CD8-positive, alpha-beta memory T cell (primary cell): ENCODE measurements at places on chromosomes 6 and 20. TPM values are rescaled to one million over a fixed set of nuclear protein-coding genes. Genes with fewer than 3 reads are reported as not detected.

Gene DPPA5
- not detected for total RNA-seq

Gene RIMS1
- total RNA-seq, result not detected

Gene SNX5
- 174 TPM for total RNA-seq

Gene PSMB1
- 298 TPM for total RNA-seq

Gene DNMT3B
- 1.4 TPM for total RNA-seq

Gene MRPL18
- total RNA-seq, result 129 TPM

DNA sequence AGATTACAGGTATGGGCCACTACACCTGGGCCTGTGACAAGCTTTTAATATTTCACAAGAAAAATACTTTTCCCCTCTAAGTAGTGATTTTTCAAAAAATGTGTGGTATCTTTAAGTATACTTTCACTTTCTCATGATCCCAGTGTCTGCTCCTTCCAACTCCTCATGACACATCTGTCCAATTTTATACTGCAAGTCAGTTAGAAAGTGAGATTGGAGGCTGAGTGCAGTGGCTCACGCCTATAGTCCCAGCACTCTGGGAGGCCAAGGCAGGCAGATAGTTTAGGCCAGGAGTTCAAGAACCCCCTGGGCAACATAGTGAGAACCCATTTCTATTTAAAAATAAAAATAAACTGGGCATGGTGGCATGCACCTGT lies 20.2 kb downstream of the PIM1 start:
- no peak for DNase-seq
- peaks cover 54% of the 10 kb centered on the region for H3K4me1 ChIP-seq
- H3K27ac ChIP-seq, result peak overlapping the region; percentile 48
- no peaks in the 10 kb centered on the region for H3K36me3 ChIP-seq
- H3K4me3 ChIP-seq, result no peak overlapping the region
- no peaks in the 10 kb centered on the region for H3K27me3 ChIP-seq

DNA sequence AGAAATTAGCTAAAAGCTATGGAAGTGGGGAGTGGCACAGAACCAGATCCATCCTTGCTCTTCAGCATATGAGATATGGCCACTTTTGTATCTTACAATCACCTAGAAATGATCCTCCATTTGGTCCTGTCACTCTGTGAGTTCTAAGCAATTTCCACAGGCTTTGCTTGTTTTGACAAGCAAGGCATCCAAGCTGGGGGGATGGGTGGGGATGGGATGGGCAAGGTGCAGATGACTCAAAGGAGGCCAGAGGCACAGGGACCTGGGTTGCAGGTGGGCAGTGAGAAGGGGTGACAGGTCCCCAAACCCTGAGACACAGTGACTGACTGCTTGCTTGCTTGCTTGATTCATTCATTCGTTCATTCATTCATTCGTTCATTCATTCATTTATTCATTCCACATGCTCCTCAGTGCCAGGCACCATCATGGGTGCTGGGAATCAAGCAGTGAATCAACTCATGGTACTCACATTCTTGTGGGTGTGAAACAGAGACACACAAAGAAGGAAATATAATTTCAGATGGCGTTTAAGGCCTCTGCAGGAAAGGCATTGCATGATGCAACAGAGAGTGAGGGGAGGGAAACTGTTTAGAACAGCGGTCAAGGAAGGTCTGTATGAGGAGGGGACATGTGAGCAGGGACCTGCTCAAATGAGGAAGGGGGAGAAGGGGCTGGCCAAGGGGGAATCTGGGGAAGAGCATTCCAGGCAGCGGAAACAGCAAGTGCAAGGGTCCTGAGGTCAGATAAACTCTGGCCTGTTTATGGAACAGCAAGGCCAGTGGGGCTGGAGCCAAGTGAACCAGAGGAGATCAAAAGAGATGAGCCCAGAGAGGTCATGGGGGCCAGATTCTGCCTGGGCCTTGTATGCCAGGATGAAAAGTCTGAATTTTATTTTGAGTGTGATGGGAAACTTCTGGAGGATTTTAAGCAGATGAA lies 3.4 kb downstream of the KCNB1 start:
- H3K4me1 ChIP-seq, result peaks cover 9% of the 10 kb centered on the region
- no peak overlapping the region for H3K4me3 ChIP-seq
- H3K36me3 ChIP-seq, result no peaks in the 10 kb centered on the region
- no peak overlapping the region for H3K27ac ChIP-seq

- no peaks in the 10 kb centered on the region for H3K36me3 ChIP-seq
- no peak for DNase-seq
- H3K27me3 ChIP-seq, result no peaks in the 10 kb centered on the region
These were observed 281.9 kb downstream of the UTRN start for GRCh38 chr6:144566868-144567615.

DNA sequence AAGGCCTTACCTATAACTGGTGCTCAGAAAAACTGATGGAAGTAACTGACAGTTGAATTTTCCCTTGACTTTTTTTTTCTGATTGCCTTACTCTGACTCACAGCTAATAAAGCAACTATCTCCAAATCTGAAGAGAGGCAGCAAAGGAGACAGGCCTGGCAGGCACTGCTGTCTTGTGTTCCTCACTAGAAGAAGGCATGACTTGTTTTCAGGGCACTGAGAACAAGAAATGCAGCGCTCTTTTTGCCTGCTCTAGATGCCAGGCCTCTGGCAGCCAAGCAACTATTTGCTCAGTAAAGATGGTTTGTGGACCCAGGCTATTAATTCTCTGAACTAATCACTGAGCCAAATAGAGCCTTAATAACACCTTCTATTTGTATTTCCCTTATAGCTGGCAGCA lies 155.1 kb downstream of the PRDM13 start:
- H3K4me1 ChIP-seq, result no peaks in the 10 kb centered on the region
- no peaks in the 10 kb centered on the region for H3K36me3 ChIP-seq
- H3K4me3 ChIP-seq, result no peak overlapping the region
- no peaks in the 10 kb centered on the region for H3K27me3 ChIP-seq
- DNase-seq, result no peak

GRCh38 chr6:149468179-149468578 lies 16.6 kb downstream of the ZC3H12D start:
- peaks cover 28% of the 10 kb centered on the region for H3K4me1 ChIP-seq
- H3K27ac ChIP-seq, result no peak overlapping the region
- peaks cover 9% of the 10 kb centered on the region for H3K36me3 ChIP-seq

- no peak overlapping the region for H3K27ac ChIP-seq
- no peak overlapping the region for H3K4me3 ChIP-seq
- no peaks in the 10 kb centered on the region for H3K27me3 ChIP-seq
- peaks cover 22% of the 10 kb centered on the region for H3K4me1 ChIP-seq
- peaks cover 16% of the 10 kb centered on the region for H3K36me3 ChIP-seq
- no peak for DNase-seq
These were observed 54.8 kb downstream of the NFATC2 start for GRCh38 chr20:51487565-51488268.

DNA sequence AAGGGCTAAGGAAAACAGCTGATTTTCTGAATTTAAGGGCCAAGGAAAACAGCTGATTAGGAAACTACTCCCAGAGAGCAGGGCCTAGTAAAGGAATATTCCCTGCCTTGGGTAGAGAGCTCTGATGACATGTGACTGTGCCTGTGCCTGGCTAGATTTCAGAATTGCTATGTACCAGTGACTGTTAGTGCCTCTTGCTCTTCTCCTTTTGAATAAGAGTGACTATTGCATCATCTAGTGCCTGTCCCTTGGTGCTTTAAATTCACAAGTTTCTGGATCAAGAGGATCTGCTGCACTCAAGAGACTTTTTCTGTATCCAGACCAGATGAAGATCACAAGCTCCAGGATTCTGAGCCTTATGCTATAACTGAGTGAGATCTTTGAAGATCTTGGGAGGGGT lies 332.9 kb downstream of the KIF16B start:
- no peaks in the 10 kb centered on the region for H3K27me3 ChIP-seq
- no peak overlapping the region for H3K27ac ChIP-seq
- H3K36me3 ChIP-seq, result no peaks in the 10 kb centered on the region
- DNase-seq, result no peak
- H3K4me1 ChIP-seq, result no peaks in the 10 kb centered on the region

DNA sequence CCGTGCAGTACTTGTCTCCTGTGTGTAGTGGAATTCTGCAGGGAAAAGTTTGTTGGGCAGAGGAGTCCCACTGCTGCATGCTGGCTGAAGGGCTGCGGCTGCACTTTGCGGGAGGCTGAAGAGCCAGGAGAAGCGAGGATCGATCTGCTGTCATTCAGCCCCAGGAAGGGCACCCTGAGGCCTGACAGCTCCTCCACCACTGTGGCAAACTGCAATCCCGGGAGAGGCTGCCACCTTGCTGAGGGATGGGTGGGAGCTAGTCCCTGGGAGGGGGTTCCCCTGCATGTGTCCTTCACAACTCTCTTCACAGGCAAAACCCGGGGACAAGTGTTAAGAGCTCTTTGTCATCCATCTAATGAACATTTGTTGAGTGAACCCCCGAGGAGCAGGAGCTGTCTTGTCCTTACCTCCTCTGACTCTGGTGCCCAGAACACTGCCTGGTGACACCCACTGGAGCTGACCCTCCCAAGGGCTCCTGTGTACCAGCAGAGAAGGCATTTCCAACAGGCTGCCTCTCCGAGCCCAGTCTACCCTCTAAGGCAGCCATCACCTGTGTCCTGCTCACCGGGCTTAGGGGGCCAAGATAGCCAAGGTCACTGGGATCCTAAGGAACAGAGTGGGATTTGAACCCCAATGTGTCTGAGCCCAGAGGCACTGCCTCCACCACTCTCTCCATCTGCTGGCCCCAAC lies 17.7 kb downstream of the PCK1 start:
- no peak overlapping the region for H3K27ac ChIP-seq
- no peak for DNase-seq
- no peaks in the 10 kb centered on the region for H3K36me3 ChIP-seq
- H3K4me1 ChIP-seq, result no peaks in the 10 kb centered on the region
- H3K4me3 ChIP-seq, result no peak overlapping the region

DNA sequence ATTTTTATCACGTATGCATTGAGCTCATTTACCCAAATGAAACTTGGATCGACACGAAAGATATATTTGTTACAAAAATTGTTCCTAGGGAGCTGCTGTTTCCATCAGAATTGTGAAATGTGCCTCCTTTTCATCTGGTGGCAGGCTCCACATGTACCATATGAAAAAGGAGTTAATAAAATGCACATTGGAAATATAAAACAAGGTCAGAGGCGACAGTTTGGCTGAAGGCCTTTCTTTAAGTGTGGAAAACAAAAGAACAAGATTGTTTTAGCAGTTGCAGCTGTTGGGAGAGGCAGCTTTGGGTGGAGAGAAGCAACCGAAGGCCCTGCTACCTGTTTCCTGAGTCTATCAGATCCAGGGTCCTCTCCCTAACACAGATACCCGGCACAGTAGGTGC lies 334.5 kb upstream of the NT5E start:
- H3K4me1 ChIP-seq, result no peaks in the 10 kb centered on the region
- no peak overlapping the region for H3K27ac ChIP-seq
- H3K36me3 ChIP-seq, result no peaks in the 10 kb centered on the region
- DNase-seq, result no peak
- H3K27me3 ChIP-seq, result no peaks in the 10 kb centered on the region

DNA sequence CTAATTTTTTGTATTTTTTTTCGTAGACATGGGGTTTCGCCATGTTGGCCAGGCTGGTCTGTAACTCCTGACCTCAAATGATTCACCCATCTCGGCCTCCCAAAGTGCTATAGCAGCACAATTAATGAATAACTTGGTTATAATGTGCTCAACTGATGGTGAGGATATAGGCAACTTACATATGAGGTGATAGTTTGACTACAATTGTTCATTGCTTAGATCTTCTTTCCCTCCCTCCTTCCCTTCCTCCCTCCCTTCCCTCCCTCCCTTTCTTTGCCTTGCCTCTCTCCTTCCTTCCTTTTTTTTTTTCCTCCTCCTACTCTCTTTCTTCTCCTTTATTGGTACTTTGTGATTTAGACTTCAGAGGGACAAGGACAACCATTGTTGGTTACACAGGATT lies 151.2 kb downstream of the RNF144B start:
- no peak for DNase-seq
- H3K4me3 ChIP-seq, result no peak overlapping the region
- H3K4me1 ChIP-seq, result no peaks in the 10 kb centered on the region
- H3K27me3 ChIP-seq, result no peaks in the 10 kb centered on the region

- H3K36me3 ChIP-seq, result no peaks in the 10 kb centered on the region
- no peak for DNase-seq
- no peak overlapping the region for H3K27ac ChIP-seq
- H3K4me1 ChIP-seq, result no peaks in the 10 kb centered on the region
These were observed 331.2 kb downstream of the QKI start for GRCh38 chr6:163745536-163746400.

- no peaks in the 10 kb centered on the region for H3K27me3 ChIP-seq
- H3K36me3 ChIP-seq, result no peaks in the 10 kb centered on the region
- H3K4me1 ChIP-seq, result no peaks in the 10 kb centered on the region
- H3K4me3 ChIP-seq, result no peak overlapping the region
- no peak overlapping the region for H3K27ac ChIP-seq
These were observed 29.5 kb downstream of the FASTKD5 start for GRCh38 chr20:3130051-3130600.

GRCh38 chr20:36446557-36446956 lies 94.8 kb upstream of the MYL9 start:
- no peaks in the 10 kb centered on the region for H3K4me1 ChIP-seq
- no peak overlapping the region for H3K27ac ChIP-seq
- no peak overlapping the region for H3K4me3 ChIP-seq
- DNase-seq, result no peak
- H3K27me3 ChIP-seq, result no peaks in the 10 kb centered on the region

- no peak overlapping the region for H3K27ac ChIP-seq
- no peaks in the 10 kb centered on the region for H3K36me3 ChIP-seq
- no peak overlapping the region for H3K4me3 ChIP-seq
- peaks cover 18% of the 10 kb centered on the region for H3K4me1 ChIP-seq
- H3K27me3 ChIP-seq, result no peaks in the 10 kb centered on the region
These were observed 124.8 kb downstream of the HIVEP1 start for GRCh38 chr6:12136905-12137304.

DNA sequence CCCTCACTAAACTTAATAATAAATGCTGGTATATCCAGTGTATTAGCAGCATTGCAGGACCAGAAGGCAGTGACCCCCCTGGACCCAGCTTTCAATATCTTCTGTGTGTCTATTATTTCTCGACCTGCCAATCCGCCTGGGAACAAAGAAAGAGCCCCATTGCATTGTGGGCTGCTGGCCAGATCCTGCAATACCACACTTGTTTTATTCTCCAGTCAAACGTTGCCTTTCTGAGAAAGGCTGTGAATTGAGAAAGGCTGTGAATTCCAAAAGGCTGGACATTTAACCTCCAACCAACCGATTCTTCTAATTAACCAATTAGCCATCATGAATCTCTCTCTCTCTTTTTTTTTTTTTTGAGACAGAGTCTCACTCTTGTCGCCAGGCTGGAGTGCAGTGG lies 1.5 kb upstream of the MTO1 start:
- peaks cover 22% of the 10 kb centered on the region for H3K4me1 ChIP-seq
- H3K4me3 ChIP-seq, result no peak overlapping the region
- DNase-seq, result no peak
- no peaks in the 10 kb centered on the region for H3K36me3 ChIP-seq
- H3K27me3 ChIP-seq, result no peaks in the 10 kb centered on the region
- H3K27ac ChIP-seq, result no peak overlapping the region

DNA sequence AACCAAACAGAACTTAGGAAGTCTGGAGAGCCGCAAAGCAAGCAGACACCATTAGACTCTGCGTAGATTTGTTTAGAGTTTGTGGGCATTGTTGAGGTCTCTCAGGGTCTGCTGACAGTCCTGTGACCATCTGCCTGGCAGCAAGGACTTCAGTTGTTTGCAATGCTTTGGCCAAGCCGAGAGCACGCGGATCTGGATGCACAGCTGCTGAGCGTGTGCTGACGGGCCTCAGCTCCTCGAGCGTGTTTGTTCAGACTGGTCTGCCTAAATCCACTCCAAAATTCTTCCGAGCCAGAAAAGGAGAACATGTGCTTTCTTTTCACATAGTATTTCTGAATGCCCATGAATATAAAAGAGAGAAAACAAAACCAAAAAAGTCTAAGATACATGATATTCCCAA lies 159.0 kb downstream of the ZNF217 start:
- H3K4me1 ChIP-seq, result no peaks in the 10 kb centered on the region
- no peaks in the 10 kb centered on the region for H3K36me3 ChIP-seq
- no peak overlapping the region for H3K4me3 ChIP-seq
- DNase-seq, result no peak
- H3K27me3 ChIP-seq, result no peaks in the 10 kb centered on the region
- H3K27ac ChIP-seq, result no peak overlapping the region
